ENCODE measurements at places on chromosomes 13 and 19. TPM values are rescaled to one million over a fixed set of nuclear protein-coding genes. Genes with fewer than 3 reads are reported as not detected.

RETN gene
- total RNA-seq, result not detected

NXNL1 gene
- total RNA-seq, result not detected

PEAK3 gene
- 0.30 TPM for total RNA-seq

TBXA2R gene
- total RNA-seq, result 0.61 TPM

OR10H1 gene
- total RNA-seq, result not detected

SHANK1 gene
- total RNA-seq, result 0.30 TPM

All from lower leg skin (tissue), 4 donors.